GM12878 (cell line): ENCODE measurements at places on chromosomes 2 and 18.

GRCh38 chr18:31512203-31512764 lies 14.3 kb downstream of the DSG2 start:
- no peak for DNase-seq

- no peak for DNase-seq
These were observed 33.9 kb downstream of the ARHGAP25 start for GRCh38 chr2:68768461-68768860.

DNA sequence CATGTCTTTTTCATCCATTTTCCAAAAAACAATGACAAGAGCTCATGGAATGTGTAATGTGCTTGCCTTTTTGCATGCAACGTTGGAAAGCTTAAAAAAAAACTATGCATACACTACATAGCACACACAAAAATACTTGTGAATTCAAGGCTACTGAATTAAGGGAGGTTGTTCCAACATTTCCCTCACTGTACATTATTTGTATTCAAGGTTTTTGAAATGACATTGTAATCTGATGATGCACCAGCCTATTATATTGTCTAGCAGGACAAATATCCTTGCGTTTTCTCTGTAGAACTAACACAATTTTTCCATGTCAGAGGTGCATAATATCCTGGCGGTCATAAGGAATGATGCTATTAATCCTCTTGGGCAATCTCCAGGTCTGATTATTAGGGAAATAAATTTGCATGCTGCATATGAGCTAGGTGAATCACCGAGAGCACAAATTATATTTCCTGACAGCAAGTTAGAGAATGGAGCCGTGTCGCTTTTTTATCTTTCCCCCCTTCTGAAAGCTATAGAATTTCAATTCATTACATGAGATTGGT lies 836.9 kb upstream of the FANCL start:
- no peak for DNase-seq

- DNase-seq = no peak
These were observed 218.2 kb downstream of the SNTG2 start for GRCh38 chr2:1168846-1169245.

GRCh38 chr2:130388221-130388907 lies 32.5 kb downstream of the PTPN18 start:
- no peak for DNase-seq
